ENCODE measurements at places on chromosomes 6 and 20.

DNA sequence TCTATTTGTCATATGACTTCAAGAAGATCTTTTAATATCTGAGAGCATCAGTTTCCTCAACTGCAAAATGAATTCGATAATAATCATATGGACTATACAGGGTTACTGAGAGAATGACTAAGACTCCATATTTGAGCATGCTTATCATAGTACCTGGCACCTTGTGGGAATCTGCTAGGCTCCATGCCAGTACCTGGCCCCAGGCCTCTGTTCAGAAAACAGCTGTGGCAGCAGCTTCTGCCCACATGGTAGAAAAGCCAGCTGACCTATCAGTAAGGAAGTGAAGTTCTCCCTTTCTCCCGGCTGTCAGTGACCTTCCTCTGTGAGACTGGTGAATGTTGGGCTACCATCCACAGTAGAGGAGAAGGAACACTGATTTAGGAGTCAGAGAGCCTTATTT, 574.9 kb upstream of the CHD6 start:
- DNase-seq = no peak

DNA sequence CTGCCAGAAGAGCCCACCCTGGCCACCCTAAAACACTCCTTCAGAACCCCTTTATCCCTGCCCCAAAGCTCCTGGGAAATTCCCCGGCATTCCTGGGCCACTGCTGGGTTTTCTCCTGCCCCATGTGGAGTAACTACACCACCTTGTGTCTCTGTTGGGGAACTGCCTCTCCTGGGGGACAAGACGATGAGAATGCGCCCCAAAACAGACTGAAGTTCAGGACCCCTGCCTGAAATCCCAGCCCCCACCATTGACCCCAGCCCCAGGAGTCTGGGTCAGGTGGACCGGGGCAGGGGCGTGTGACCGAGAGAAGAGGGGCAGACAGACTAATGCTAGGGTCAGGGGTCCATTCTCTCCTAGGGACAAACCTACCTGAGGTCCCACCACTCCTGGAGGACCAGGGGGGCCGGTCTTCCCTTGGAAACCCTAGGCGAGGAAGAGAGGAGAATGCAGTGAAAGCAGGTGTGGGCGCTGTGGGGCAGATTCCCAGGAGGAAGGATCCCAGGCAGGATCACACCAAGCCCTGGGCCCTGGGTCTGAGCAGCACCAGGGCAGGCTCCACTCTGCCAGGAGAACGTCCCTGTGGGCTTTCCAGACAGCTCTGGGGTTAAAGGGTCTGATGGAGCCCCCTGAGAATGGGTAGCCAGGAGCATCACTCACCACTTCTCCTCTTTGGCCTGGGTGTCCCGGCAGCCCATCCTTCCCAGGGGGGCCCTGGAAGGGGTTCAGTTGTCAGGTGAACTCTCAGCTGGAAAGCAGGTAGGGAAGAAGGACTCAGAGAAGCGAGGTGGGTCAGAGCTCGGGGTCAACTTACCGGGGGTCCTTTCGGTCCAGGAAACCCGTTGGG, 19.4 kb downstream of the COL11A2 start:
- no peak for DNase-seq

- no peak for DNase-seq
Measured at GRCh38 chr20:25494506-25495188, 87.2 kb downstream of the GINS1 start.

- no peak for DNase-seq
Measured at GRCh38 chr6:166815629-166816028, 140.7 kb downstream of the RNASET2 start.

DNA sequence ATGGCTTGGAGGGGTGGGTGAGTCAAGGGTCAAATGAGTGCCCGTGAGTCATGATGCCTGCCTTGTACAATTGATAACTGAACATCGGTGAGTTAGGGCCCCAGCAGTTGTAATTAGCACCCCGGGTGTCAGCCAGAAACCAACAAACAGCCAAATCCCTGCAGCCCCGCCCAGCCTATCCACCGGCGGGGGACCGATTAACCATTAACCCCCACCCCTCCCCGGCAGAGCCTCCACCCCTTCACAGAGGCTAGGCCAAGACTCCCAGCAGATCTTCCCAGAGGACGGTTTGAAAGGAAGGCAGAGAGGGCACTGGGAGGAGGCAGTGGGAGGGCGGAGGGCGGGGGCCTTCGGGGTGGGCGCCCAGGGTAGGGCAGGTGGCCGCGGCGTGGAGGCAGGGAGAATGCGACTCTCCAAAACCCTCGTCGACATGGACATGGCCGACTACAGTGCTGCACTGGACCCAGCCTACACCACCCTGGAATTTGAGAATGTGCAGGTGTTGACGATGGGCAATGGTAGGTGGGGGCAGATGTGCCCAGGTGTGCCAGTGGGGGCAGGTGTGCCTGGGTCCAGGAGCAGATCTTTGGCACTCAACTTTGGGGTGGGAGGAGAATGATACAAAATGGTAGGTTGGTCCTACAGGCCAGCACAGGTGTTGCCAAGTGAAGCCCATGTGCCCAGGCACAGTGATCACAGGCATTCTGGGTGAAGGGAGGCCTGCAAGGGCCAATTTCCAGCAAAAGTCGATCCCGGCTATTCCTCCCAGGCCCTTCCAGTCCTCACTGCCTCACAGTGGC, 45.7 kb downstream of the HNF4A start:
- DNase-seq = no peak

DNA sequence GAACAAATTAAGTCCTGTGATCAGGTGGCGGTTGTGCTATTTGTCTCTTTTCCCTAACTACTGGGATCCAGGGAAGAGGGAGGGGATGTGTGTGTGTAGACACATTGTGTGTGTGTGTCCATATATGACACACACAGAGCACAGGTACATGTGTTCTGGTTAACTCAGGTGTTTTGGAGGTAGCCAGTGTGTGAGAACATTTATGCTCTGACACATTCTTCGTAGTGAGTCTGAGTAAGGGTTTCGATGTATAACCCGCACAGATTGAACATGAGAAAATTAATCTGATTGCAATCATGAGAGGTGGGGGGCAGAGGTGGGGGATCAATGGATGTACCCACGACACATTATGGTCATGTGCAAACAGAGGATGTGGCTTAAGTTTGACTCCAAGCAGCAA, 12.6 kb downstream of the ZC3H12D start:
- DNase-seq = no peak

DNA sequence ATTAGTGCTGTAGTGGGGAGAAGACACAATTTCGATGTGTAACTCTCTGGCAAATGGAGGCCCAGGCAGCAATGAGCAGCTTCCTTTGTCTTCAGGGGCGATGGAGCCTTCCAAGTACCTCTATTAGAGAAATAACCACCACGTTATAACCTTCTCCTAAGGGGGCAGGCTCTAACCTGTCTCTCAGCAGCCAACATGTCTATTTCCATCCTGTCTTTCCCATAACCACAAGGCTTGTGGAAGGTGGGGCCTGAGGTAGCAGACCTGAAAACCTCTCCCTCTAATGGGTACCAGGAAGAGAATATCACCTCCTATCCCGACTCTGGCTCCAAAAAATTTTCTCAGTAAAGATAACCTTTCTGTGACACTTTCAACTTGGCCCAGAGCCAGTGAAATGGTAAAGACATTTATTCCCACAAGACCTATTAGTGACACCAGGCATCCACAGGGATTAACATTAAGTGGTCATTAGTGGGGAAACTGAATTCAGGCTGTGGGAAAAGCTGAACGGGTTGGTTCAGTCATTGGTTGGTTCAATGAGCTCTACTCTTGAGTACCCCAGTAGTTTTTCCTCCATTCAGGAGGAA, 4.0 kb downstream of the PEX6 start:
- DNase-seq = no peak

DNA sequence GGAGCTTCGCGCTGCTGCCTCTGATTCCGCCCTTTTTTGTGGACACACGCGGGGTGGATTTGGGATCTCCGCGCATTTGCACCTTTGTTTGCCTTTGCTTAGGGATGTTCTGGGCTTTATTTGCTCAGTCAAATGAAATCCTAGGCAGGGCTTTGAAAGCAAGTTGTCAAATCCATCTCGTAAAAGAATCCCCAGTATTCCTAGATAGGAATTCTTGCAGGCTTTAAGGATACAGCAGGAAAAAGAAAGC, 453 bp downstream of the CEP57L1 start:
- DNase-seq = no peak

DNA sequence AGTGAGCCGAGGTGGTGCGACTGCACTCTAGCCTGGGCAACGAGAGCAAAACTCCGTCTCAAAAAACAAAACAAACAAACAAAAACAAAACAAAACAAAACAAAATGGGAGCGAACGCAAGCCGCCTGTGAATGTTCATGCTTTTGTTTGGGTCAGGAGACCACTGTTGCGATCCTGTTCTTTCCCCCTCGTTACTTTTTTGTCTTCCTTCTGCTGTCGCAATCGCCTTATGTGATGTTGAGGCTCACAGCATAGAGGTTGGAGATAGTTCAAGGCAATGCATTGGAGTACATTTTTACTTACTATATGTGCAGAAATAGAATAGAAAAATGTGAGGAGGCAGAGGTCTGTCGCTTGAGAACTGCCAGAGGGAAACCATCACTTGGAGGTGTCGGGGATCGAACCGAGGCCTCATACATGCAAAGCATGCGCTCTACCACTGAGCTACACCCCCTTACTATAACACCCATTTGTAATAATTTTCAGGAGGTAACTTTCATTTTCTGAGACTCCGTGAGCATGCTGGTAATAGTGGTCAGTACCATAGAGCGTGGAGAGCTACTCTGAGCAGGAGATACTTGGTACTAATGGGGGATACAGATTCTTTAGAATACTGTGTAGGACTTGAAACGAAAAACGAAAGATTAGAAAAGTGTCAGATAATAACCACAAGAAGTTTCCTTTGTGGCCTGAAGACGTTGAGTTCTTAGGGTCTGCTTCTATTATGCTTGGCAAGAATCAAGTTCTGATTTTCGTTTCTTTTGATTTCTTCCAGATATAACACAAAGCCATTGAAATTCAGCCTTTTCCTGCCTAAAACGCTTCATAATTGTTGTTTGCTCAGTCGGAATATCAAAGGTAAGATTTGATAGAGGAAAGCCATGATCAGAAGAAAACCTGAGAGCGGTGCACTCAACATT, 121.1 kb downstream of the TRIM27 start:
- DNase-seq = no peak

GRCh38 chr6:167907837-167908681, 81.3 kb downstream of the AFDN start:
- DNase-seq = peak; percentile 30

- peak; percentile 28 for DNase-seq
Measured at GRCh38 chr6:120826253-120826652, 508.0 kb downstream of the TBC1D32 start.

DNA sequence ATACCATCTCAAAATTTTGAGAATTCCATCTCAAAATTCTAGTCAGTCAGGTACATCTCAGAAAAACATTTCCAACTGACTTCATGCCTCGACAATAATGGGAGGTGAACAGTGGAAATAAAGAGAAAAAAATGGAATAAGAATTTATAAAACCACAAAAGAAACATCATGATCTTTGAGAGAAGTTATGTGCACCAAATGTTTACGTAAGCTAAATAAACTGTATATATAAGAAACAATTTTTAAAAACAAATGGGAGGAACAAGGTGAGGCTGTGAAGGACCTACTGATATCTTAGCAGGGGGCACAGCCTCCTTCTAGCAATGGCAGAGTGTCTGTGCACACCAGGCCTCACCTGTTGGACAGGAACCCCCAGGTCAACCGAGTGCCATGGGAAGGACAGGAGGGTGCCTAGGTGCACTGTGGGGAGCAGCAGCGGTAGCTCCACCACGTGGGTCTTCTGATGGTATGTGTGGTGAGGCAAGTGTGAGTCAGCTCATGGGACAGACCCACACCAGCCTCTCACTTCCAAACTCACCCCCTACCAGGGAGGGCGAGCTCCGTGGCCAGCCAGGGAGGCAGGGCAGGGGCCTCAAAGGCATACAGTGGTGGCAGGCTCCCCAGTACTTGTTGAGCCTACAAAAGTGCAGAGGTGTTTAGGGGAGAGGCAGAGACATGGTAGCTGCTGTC, 23.2 kb downstream of the DIDO1 start:
- no peak for DNase-seq

DNA sequence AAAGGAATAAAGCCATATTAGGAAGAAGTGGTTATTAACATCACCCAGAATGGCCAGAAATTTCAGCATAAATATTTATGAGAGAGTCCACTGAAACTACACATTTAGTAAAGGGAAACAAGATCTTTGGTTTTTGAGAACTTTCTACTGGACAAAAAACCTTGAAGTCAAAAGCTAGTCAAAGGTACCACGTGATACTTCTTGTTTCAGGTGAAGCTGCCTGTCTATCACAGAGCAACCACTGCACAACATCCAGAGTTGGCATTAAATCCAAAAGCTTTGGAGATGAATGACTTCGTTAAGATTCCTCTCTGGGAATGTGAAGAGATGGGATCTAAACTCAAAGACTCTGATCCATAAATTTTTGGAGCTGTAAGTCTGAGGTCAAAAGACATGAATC, 137.0 kb downstream of the KCNQ5 start:
- no peak for DNase-seq

DNA sequence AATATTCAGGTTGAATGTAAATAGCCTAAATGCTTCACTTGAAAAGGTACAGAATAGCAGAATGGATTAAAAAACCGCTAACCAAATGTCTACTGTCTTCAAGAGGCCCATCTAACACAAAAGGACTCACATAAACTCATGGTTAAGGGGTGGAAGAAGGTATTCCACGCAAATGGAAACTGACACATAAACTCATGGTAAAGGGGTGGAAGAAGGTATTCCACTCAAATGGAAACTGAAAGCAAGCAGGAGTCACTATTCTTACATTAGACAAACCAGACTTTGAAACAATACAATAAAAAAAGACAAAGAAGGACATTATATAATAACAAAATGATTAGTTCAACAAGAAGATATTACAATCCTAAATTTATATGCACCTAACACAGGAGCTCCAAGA, 38.3 kb upstream of the PKIB start:
- no peak for DNase-seq

DNA sequence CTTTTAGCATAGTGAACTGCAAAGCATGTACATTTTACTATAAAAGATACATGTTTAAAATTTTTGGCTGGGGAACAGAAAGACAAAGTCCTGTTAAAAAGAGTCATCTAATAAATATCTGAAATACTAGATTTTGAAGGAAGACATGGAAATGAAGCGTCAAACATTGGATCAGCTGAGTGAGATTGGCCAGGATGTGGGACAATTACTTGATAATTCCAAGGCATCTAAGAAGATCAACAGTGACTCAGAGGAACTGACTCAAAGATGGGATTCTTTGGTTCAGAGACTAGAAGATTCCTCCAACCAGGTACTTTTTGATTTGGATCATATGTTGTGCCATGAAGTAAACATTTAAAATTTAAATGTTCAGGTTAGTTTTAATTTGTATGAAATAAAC, 162.3 kb downstream of the UTRN start:
- no peak for DNase-seq

- no peak for DNase-seq
Measured at GRCh38 chr6:15343490-15344191, 97.8 kb downstream of the JARID2 start.

- DNase-seq = no peak
Measured at GRCh38 chr6:87196275-87196842, 41.0 kb downstream of the ZNF292 start.

- no peak for DNase-seq
Measured at GRCh38 chr6:144469144-144469575, 184.0 kb downstream of the UTRN start.

GRCh38 chr6:106477146-106477545, 116.6 kb downstream of the CRYBG1 start:
- no peak for DNase-seq

All from NCI-H2081 (cell line).